Esophagus mucosa (tissue), 1 donor: ENCODE measurements at places on chromosomes 13 and 19. TPM values are rescaled to one million over a fixed set of nuclear protein-coding genes. Genes with fewer than 3 reads are reported as not detected.

Gene HSH2D
- total RNA-seq, result 1.3 TPM

Gene SHC2
- 1.7 TPM for total RNA-seq

Gene CABP5
- not detected for total RNA-seq

Gene GARIN5A
- total RNA-seq, result 1.1 TPM

Gene TEX29
- not detected for total RNA-seq

Gene RBM42
- 52.7 TPM for total RNA-seq

Gene ZFP36
- total RNA-seq, result 141 TPM

Gene CYP4F2
- not detected for total RNA-seq

Gene MCEMP1
- total RNA-seq, result 0.24 TPM

Gene SMIM17
- total RNA-seq, result not detected

Gene STAP2
- 97.3 TPM for total RNA-seq

Gene DACH1
- 0.24 TPM for total RNA-seq

Gene NKPD1
- total RNA-seq, result 1.00 TPM

Gene F2RL3
- total RNA-seq, result 0.24 TPM

Gene PSG1
- not detected for total RNA-seq

Gene KIR2DL1
- total RNA-seq, result not detected

Gene ZNF649
- 5.4 TPM for total RNA-seq
